ENCODE measurements at places on chromosomes 13 and 19. TPM values are rescaled to one million over a fixed set of nuclear protein-coding genes. Genes with fewer than 3 reads are reported as not detected.

FUT2 gene
- total RNA-seq = not detected

CILP2 gene
- total RNA-seq = 0.07 TPM

- no peak for DNase-seq
Measured at GRCh38 chr13:104592127-104592526, 1525.9 kb upstream of the SLC10A2 start.

DNA sequence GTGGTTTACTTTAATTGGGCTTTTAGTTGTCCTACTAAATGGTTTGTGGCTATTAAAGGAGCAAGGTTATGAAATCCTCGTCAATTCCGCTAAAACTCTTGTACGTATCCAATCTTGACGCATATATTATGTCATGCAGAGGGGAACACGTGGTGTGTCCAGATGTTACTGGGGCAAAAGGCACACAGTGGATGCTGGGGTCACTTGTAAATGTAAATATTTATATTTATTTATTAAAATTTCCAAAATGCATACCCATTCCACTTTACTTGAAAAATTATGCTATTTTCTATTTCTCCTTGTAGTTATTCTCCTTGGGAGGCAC, 36.7 kb upstream of the SLC46A3 start:
- DNase-seq = no peak

- peak; percentile 76 for DNase-seq
Measured at GRCh38 chr19:47391510-47392223, 27.7 kb downstream of the MEIS3 start.

KLK3 gene
- total RNA-seq = not detected

GRCh38 chr13:99459099-99459850, 42.0 kb upstream of the TM9SF2 start:
- no peak for DNase-seq

COX6B1 gene
- total RNA-seq = 452 TPM

- no peak for DNase-seq
Measured at GRCh38 chr19:13729859-13730258, 34.5 kb upstream of the MRI1 start.

DNA sequence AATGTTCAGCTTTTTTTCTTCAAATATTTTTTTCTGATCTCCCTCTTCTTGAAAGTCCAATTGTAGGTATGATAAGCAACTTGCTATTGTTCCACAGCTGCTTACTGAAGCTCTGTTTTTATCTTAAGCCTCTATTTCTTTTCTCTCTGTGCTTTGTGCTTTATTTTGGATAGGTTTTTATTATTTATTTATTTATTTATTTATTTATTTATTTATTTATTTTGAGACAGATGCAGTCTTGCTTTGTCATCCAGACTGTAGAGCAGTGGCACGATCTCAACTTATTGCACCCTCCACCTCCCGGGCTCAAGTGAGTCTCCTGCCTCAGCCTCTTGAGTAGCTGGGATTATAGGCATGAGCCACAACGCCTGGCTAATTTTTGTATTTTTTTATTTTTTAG, 199.4 kb downstream of the KLF12 start:
- no peak for DNase-seq

C1QTNF9B gene
- total RNA-seq = not detected

- DNase-seq = no peak
Measured at GRCh38 chr13:107342747-107343146, 774.8 kb upstream of the ARGLU1 start.

DNA sequence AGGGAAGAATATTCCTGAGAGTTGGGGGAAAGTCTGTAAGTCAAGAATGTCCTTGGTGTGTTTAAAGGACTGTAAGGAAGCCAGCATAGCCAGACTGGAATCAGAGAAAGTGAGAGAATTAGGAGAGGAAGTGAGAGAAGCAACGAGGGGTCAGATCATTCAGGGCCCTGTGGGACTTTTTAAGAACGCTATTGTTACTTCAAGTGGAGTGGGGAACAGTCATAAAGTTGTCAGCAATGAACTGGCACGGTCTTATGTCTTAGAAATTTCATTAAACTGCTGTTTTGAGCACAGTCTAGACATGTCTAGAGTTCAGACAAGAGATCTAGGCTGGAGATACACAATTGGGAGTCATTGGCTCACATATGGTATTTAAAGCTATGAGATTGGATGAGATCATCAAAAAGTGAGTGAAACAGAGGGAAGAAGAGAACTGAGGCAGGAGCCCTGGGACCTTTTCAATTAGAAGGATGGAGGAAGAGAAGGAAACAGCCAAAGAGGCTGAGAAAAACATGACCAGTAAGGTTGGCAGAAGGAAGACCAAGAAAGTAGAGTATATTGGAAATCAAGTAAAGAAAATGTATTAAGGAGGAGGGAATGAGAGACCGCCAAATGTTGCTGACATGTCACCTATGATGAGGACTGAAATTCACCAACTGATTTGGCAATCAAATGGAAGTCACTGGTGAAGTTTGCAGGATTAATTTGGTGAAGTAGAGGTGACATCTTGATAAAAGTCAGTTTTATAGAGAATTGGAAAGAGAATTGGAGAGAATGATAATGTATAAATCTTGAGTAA, 263.5 kb downstream of the GPC5 start:
- no peak for DNase-seq

DNA sequence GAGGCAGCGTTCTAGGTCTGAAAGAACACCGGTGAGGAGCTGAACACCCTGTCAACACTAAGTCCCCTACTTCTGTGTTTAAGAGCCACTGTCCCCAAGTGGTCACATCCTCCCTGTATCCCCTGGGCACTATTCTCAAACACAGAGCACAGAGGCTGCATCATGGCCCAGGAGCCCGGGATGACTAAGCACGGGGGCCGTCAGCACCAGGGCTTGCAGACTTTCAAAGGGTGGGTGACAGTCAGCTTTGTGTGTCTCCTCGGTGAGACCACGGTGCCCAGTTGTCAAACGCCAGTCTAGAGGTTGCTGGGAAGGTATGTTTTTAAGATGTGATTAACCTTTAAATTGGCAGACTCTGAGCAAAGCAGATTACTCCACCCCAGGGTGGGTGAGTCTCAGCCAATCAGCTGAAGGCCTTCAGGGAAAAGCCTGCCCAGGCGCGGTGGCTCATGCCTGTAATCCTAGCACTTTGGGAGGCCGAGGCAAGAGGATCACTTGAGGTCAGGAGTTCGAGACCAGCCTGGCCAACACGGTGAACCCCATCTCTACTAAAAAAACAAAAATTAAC, 8.0 kb downstream of the MAP2K2 start:
- DNase-seq = no peak

PLK5 gene
- not detected for total RNA-seq

DNA sequence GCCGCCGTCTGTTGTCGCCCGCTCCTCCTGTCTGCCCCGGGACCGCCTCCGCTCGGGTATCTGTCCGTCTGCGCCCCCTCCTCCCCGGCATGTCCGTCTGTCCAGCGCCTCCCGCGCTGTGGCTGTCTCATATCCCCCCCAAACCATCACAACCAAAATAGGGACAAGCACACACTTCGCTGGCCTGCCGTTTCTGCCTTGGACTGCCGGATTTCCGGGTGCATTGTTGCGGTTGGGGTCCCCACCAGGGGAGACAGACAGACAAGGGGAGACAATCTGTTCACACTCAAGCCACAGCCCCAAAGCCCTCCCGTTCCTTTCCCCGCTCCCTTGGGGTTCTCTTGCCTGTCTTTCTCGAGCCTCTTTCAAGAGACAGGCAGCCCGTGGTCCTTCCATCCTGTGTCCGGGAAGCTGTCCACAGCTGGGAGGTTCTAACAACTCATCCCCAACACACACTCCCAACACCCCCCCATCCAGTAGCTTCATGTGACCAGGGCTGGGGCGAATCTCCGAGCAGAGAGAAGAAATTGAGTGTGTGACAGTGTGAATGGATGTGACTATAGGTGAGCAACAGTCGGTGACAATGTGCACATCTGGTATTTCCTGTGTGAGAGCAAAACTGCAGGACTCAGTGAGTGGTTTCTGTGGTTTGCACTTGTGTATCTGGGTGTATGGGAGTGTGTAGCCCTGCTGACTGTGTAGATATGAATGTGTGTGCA, 16.5 kb upstream of the FOSB start:
- peak; percentile 83 for DNase-seq

DNA sequence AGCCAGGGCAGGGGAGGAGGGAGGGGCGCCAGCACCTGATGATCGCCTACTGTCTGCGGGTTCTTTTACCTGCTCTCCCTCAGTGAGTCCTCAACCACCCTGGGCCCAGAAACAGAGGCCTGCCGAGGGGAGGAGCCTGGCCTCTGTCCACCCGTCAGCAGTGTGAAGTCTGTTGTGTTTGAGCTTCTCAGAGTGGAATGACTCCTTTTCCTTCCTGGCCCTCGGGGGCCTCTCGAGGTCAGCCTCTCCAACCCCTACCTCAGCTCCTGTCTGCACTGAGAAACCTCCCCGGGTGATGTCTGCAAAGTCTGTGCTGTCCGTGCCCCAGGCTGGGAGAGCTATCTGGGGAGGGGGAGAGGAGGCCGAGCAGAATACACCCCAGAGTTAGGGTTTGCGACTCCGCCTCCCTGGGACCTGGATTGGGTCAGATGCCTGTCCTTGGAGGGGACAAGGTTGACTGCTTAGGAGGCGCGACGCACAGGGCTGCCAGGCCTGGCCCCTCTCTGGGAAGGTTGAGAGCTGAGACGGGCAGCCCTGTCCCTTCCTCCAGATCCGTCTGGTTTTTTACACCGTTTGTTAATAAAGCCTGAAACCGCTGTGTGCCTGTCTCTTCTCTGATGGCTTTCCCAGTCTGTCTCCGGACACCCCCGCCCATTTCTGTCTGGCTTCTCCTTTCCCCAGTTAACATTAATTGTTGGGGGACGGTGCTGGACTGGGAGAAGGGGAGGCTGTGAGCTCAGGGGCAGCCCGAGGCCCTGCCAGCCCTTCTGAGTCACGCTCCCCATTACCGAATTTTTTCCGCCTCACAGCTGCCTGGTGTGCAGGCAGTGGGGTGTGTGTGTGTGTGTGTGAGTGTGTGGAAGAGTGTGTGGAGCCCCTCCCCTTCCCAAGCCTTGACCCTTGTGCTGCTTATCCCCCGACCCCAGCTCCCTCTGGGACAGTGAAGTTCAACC, 989 bp upstream of the SSC5D start:
- DNase-seq = no peak

CRB3 gene
- 1.8 TPM for total RNA-seq

DNA sequence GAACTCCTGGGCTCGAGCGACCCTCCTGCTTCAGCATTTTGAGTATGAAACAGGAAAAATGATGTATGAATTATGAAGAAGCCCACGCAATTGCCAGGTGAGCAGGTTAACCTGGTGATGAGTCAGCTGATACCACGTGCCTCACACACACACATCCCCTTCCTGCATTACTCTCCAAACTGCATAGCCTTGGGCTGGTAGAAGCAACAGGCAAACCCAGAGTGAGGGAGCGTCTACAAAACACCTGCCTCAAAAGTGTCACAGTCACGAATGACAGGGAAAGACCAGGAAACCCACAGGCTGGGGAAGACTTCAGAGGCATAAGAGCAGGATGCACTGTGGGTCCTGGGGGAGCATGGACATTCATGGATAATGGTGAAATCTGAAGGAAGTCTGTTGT, 192.8 kb upstream of the IRS2 start:
- DNase-seq = no peak

DNA sequence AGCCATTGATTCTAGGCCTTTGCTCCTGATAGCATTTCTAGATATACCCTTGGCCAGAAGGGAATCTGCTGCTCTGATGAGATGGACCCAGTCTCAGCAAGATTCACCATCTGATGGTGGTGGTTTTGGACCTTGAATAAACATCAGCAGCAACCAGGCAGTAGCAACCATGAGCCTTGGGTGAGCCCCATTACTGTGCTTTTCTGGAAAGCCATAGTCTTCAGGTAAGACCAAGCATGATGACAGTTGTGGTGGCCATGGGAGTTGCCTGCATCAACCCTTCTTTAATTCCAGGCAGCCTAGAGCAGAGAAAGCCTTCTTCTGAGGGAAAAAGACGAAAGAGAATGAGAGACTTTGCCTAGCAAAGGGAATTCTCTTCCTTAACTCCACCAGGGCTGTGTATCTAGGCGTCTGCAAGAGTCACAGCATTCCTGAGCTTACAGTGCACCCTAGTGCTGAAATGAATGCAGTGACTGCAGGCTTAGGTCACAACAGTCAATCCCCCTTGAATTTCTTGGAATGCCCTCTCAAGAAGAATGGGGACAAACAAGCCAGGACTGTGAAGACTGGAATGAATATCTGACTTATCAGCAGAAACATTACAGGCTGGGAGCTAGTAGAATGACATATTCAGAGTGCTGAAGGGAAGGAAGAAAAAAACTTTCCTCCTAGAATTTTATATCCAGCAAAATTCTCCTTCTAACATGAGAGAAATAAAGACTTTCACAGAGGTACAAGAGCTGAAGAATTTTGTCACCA, 942.4 kb upstream of the PCDH20 start:
- no peak for DNase-seq

DNA sequence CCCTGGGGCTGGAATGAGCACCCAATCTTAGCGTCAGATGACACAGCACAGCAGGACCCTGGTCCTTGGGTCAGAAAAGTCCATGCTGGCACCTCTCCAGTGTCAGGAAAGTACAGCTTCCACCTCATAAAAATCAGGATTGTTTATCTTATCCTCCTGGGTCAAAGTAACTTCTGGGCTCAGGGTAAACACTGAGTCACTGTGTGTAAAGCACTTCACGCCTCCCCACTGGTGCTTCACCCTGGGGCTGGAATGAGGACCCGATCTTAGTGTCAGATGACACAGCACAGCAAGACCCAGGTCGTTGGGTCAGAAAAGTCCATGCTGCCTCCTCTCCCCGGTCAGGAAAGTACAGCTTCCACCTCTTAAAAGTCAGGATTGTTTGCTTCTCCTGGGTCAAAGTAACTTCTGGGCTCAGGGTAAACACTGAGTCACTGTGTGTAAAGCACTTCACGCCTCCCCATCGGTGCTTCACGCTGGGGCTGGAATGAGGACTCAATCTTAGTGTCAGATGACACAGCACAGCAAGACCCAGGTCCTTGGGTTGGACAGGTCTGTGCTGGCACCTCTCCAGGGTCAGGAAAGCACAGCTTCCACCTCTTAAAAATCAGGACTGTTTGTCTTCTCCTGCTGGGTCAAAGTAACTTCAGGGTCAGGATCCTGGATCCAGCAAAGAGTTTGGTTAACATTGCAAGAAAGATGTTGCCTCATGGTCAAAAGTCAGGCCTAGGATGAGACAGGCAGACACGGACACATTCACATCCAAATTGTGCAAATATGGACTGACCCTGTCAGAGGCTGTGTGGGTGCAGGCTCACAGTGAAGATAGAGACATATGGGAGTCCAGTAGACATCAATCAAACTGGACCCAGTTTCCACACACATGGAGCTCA, 39.2 kb upstream of the CYP2A7 start:
- no peak for DNase-seq

- no peak for DNase-seq
Measured at GRCh38 chr19:54206831-54207177, 6.1 kb downstream of the RPS9 start.

- DNase-seq = no peak
Measured at GRCh38 chr13:73039201-73040108, 19.4 kb upstream of the KLF5 start.
